SK-N-DZ (cell line): ENCODE measurements at places on chromosomes 7 and 10.

DNA sequence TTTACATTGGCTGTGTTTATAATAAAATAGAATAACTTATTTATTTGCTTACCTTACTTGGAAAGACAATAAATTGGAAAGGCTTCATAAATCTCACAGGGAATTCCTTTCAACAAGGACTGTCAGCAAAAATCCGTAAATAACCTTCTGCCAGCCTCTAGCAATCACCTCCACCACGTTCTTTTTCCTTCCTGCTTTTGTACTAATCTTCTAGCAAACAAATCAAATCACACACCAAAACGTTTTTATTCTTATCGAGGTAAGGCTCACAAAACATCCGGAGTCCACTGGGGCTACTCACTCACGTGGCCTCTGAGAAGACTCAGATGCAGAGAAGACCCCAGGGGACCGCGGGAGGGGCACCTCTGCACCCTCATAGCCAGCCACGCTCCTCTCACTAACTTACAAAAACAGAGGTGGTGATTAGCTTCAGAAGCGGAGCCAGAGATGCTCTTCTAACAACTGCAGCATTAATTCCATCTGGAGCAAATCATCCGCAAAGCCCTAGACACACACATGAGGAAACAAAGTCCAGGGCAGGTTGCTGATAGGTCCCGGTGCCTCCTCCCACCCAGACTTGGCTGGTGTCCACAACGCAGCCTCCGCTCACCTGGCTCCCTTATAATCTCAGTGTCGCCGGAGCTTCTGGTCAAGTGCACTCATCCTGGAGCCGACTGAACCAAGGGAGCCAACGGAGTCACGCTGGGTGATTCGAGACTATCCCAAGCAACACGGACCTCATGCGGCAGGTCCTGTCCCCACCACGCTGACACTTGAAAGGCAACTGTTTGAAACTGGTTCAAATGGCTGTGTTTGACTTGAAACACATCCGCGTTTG is 22.5 kb downstream of the CTBP2 start:
- no peak for DNase-seq

- no peak for DNase-seq
These were observed 36.9 kb downstream of the CAPZA2 start for GRCh38 chr7:116899308-116899707.

DNA sequence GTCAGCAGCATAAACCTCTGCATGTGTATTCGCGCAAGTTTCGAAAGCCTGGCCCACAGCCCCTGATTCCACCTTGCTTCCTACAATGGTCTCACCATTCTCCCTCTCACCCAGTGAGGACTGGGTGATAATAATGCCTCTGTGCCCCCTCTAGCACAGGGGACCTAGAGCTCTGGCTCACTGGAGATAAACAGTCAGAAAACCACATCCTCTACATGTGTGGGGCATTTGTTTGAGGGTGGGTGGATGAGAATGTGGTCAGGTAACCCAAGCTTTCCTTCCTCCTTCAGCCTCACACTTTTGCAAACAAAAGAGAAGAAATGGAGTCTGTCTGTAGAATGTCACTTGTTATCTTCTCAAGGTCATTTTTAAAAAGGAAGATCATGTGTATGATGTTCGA is 373.5 kb downstream of the KCNMA1 start:
- DNase-seq: no peak

- no peak for DNase-seq
These were observed 64.1 kb downstream of the DOCK1 start for GRCh38 chr10:126969310-126969709.

DNA sequence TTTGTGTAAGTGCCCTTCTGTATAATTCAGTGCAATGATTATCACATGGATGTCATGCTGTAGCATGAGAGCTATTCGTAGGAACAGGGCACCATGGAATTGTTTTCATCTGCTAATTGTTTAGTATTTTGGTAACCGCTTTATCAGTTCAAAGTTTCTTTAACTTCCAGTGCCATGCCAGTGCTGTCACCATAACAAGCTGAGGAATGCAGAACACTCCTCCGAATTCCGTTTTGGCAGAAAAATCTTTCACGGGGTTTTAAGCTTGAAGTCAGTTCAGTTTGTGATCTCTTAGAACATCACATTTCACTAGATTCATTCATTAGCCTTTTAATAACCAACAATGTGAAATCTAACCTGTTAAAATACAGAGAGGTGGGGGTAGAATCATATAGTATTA is 117.2 kb upstream of the SEMA3C start:
- DNase-seq: no peak
